ENCODE measurements at places on chromosomes 4 and X.

DNA sequence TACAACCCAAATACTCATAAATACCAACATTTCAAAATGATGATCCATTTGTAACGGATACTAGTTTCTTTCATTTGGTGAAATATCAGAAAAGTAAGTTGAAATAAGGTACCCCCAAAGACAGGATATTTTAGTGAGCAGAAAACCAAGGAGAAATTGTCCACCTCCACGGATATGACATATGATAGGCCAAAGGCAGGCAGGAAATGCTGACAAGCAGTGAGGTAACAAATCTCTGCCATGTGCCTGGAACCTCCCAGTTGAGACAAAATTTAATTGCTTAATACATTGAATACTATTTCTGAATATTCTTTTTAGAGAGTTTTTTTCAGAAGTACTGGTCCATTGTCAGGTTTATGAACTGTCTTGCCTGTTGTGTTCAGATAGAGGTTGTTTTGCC, 118.8 kb downstream of the GATB start:
- no peak for DNase-seq

DNA sequence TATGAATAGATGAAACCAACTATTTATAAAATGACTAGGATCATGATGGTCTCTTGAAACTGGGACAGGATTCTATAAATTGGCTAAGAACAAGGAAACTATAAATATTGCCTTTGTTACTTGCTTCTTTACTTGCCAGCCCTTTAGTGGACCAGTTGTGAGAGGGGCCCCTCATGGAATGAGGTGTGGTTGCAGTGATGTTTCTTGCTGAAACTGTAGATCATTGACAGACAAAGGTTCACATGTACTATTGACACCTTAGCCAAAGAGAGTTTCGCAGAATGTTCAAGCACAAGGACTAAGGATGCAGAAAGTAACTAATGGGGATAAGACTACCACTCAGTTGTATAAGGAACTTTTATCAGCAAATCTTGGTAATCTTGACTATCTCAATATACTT, 135.0 kb upstream of the SMIM10 start:
- no peak for DNase-seq

DNA sequence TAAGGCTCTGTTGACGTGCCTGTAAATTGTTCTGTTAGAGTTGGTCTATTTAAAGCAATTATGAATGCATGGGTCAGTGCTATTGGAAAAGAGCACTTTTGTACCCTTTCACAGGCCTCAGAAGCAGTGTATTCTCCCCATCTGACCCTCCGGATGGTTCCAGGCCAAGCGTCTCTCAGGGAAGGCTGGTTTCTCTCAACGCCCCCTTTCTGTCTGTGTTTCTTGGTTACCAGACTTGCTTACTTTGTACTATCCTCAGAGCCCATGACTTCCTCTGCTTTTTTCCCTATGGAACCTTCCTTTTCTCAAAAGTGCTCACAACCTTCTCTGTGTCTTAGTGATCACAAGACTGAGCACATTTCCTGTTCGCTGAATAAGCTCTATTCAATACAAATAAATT, 559.3 kb upstream of the ZFP42 start:
- no peak for DNase-seq

GRCh38 chr4:118869808-118870342, 18.8 kb upstream of the SYNPO2 start:
- DNase-seq = no peak

DNA sequence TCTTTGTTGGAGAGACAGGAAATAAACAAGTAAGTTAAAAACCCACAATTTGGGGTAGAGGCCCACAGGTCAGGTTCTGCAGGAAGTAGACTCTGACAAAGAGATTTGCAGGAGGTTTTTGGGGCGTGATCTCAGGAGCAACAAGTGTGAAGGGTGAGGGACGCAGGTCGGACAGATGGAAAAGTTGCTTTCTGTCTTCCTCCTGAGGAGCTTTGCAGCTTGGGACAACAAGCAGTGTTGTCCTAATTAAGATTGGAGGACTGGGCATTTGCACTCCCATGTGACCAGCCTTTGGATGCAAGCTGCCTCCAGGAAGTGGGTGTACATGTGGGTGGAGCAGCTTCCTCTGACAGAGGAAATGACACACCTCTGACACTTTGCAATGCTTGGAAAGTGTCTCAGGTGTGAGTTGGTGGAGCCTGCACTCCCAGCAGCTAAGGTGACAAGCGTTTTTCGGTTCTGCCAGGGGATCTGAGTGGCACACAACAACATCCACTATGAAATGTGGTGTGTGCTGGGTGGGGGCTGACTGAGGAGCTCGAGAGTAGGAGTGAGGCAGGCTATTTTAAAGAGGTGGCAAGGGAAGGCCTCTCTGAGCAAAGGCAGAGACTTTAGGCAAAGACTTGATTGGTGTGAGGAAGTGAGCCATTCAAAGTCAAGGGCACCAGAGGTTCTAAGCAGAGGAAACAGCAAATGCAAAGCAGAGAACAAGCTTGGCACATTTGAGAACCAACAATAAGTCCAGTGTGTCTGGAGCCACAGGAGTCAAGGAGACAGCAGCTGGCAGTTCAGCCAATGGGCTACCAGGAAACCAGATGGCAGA, 339.8 kb upstream of the GATB start:
- peak; percentile 87 for DNase-seq

DNA sequence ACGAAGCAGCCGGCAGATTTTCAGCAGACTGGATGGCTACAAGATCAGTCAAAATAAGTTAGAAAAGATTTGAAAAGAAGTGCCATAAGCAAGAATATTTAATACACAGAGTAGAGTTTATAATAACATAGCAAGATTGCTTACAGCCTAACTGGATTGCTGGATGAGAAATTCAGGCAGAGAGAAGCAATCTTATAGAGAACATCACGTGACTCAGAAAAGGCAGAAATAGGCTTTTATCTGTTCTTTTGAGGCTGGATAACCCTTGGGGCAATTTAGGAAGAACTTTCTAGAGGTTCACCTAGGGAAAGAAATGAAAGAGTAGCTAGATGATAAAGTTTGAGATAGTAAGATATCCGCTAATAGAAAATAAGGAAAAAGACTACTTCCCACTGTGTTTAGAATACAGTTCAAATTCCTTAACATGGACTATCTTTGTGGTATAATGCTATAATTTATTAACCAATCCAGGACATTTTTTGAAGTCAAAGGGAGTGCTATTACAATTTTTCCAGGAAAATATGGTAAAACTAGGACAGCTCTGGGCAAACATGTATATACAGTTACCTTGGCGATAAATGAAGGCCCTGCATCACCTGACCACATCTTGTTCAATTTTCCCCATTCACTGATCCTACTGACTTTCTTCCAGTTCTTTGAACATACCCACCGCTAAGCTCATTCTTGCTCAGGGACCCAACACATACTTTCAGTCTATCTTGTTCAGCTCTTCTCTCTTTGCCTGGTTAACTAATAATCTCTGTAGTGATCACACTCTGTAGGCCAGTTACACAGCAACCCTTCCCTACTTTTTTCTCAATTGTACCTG, 12.7 kb upstream of the SPCS3 start:
- no peak for DNase-seq

DNA sequence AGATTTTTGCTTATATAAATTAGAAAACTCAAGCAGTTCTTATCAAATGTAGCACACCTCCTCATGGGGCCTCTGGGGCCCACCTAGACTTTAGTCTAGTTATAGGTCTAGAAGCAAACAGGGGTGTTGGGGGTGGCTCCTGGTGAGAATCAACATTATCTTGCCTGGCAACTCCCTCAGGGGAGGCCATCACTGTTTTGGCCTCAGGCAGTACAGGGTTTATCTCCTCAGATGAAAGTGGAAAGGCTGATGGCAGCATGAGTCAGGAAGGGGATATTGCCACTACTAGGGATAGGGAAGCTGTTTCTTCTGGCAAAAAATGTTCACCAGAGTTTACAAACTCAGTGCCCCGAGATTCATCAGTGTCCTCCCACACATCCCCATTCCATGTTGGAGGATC, 232.4 kb upstream of the BMP3 start:
- no peak for DNase-seq

GRCh38 chrX:9339603-9340491, 125.0 kb upstream of the TBL1X start:
- no peak for DNase-seq

DNA sequence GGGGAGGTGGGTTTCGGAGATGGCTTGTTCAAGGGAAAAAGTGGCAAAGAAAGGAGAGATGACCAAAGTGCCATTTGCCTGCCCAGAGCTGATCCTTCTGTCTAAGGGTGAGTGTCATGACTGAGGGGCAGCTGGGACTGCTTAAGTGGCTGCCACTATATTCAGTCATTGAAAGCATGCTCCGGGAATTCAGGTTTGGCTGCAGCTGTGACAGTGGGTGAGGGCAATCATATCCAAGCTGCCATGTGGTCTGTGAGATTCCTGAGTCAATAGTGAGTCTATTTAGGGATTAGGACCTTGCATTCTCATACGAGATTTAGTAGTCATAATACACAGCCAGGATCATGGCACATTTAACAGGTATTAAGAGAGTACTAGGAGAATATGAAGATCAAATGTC, 138.8 kb upstream of the BANK1 start:
- DNase-seq = no peak

GRCh38 chr4:24032371-24032989, 142.6 kb upstream of the PPARGC1A start:
- DNase-seq = no peak

GRCh38 chr4:8580321-8581093, at the start of gene GPR78:
TSS of gene GPR78 (plus strand) at chr4:8580392. CDS start at chr4:8580983, 591 bp downstream.
- DNase-seq = no peak

- no peak for DNase-seq
Measured at GRCh38 chr4:174265916-174266315, 17.6 kb downstream of the FBXO8 start.

DNA sequence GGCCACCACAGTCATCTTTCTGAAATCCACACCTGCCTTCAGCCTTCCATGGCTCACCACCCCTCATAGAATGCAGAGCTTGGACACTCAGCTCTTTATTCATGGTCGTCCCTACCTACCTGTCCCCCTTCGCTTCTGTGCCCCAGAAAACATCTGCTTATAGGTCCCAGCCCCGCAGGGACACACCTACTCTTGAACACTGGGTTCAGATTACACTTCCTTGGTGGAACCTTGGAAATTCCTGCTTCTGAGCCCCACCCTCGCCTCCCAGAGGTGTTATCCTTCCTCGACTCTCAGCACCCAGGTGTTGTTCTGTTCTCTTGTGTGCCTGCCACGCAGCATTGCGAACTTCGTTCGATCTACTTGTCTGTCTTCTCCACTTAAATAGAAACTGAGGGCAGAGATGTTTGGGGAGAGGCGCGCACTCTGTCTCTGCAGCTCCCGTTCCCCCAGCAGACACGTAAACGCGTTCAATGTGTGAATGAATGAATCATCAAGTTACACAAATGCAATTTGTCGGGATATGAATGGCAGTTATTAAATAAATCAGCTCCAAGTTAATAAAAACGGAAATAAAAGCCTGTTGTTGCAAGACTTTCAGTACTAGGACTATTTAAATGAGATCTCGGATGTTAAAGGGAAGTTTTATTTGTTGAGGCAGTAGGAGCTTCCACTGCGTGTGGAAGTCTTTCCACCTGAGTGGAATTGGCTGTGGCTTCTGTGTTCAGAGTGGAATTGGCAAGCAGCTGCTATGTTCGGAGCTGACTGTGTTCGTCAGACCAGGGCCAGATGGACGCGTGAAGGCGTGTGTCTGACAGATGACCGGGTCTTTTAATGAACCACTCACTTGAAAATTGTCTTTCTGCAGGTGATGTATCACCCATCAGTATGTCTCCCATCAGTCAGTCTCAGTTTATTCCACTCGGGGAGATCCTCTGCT, 95.6 kb downstream of the STOX2 start:
- DNase-seq = no peak

DNA sequence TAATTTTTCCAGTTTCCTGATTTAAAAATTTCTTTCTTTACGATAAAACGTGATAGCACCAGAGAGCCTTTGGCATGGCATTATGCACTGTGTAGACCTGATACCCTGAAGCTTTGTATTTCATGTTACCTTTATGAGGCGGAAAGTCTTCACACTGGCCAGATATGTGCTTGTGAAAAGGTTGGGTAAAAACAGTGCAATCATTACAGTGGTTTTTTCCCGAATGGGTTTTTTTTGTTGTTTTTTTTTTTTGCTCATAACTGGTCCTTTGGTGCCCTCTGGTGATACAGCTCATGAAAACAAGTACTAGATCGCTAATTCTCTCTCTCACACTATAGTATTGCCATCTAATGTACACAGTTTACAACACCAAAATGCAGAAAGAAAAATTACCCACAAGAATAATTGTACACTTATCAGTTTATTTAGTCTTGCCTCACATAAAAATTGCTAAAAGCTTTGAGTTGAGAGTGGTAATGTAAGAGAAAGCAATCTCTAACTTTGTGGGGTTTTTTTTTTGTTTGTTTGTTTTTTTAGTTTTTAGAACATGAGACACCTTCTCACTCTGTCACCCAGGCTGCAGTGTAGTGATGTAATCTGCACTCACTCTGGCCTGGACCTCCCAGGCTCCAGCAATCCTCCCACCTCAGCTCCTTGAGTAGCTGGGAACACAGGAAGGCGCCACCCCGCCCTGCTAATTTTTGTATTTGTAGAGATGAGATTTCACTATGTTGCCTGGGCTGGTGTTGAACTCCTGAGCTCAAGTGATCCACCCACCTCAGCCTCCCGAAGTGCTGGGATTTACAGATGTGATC, 21.3 kb downstream of the SPCS3 start:
- DNase-seq = no peak

- DNase-seq = no peak
Measured at GRCh38 chr4:13534344-13535063, 9.8 kb downstream of the NKX3-2 start.

Data from stimulated activated CD4-positive, alpha-beta T cell treated with anti-CD3 and anti-CD28 coated beads, Interleukin-4, amount 100 ng/mL, for 4 hours (primary cell).